ENCODE measurements at places on chromosomes 2 and 18. TPM values are rescaled to one million over a fixed set of nuclear protein-coding genes. Genes with fewer than 3 reads are reported as not detected.

GRCh38 chr2:9400268-9401058, 22.9 kb downstream of the ITGB1BP1 start:
- no peak overlapping the region for H3K4me3 ChIP-seq
- H3K4me1 ChIP-seq, result no peaks in the 10 kb centered on the region
- no peak for DNase-seq
- no peak overlapping the region for H3K27ac ChIP-seq
- no peaks in the 10 kb centered on the region for H3K36me3 ChIP-seq

Gene CENPA
- 30.9 TPM for total RNA-seq

Gene SPC25
- 35.8 TPM for total RNA-seq

GRCh38 chr2:216665242-216665641, 30.1 kb downstream of the IGFBP5 start:
- H3K4me3 ChIP-seq, result no peak overlapping the region
- no peak overlapping the region for H3K27ac ChIP-seq
- H3K4me1 ChIP-seq, result peaks cover 12% of the 10 kb centered on the region

DNA sequence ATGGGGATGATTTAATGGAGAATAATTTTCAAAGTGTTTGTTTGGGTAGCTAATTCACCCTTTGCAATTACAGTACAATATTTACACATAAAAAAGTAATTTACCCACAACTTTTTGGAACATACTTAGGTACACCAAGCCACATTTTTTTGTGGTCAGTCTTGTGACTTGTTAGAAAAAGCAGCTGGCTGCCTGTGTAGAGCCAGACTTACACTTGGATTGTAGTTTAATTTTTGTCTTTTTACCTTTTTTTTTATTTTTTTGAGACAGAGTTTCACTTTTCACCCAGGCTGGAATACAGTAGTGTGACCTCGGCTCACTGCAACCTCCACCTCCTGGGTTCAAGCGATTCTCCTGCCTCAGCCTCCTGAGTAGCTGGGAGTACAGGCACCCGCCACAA, 45.4 kb downstream of the RALBP1 start:
- DNase-seq, result no peak
- H3K36me3 ChIP-seq, result peaks cover 8% of the 10 kb centered on the region
- H3K27me3 ChIP-seq, result no peaks in the 10 kb centered on the region
- H3K4me3 ChIP-seq, result no peak overlapping the region
